ENCODE measurements at places on chromosomes 3 and 15.

DNA sequence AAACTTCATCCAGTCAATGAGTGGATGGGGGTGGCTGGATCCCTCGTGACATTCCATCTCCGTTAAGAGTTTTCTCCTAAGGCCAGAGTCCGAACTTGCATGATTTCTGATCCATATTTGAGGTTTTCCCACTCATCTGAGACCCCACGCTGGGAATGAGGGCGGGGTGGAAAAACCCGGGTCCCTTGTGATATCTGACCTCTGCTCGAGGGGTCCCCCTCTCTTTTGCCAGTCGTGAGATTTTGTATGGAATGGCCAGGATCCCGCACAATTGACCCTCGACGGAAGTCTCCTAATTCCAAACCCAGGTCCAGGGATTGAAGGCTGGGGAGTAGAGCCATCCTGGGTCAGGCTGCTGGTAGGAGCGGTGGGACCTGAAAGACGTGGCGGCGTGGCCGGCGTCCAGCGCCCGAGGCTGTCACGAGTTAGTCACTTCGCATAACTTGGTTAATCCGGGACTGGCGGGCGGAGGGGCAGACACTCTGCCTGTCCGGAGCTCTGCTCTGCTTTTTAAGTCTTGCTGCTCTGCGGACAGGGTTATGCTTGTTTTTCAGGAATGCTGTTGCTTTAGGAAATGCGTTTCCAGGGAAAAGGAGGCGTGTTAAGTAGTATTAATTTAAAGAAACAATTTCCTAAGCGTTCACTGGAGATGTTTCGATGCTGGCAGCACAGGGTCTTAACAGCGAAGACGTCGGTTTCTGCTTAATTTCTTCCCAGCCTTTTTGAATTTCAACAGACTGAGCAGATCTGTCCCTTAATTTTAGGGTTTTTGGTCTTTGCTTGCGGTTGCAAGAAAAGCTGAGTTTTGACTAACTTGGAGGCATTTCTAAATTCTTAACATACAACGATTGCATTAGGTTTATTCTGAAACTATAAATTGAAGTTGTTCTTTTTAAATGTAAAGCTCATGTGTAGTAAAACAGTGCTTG is 69.7 kb upstream of the LRRFIP2 start:
- DNase-seq, result peak; percentile 51

DNA sequence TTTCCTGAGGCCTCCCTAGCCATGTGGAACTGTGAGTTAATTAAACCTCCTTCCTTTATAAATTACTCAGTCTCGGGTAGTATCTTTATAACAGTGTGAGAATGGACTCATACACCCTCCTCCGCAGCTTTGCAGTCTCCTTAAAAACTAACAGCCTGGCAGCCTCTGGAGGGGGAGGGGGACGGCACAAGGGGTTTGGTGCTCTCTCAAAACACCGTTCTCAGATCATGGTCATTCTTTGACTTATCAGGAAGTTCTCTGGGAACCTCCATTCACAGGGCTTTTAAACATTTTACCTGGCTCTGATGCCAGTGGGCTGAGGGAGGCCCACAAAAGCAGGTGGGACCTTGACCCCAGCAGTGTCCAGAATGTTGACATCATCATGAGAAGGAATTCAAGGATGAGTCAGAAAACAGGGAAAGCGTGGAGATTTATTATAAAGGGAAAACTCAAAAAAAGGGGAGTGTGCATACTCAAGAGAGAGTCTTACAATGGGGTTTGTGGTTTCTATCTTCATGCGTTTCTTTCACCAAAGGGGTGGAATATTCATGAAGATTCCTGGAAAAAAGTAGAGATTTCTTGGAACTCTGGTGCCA is 43.9 kb downstream of the ONECUT1 start:
- DNase-seq, result no peak

DNA sequence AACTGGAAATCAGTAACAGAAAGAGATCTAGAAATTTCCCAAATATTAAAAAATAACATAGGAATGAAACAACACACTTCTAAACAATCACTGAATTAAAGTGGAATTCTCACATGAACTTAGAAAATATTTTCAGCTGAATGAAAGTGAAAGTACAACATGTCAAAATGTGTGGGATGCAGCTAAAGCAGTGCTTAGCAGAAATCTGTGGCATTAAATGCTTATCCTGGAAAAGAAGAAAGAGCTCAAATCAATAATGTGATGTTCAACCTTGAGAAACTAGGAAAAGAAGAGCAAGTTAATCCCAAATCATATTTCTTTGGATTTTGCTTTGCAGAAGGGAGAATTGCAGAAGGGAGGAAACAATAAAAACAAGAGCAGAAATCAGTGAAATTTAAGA is 98.2 kb upstream of the NR2E3 start:
- no peak for DNase-seq

GRCh38 chr3:104132566-104133403 is 1233.9 kb upstream of the ALCAM start:
- DNase-seq, result no peak

- no peak for DNase-seq
Observed at GRCh38 chr3:122349171-122349570, 24.1 kb downstream of the CSTA start.

GRCh38 chr3:10286596-10287295 is 6.0 kb downstream of the GHRL start:
- peak; percentile 72 for DNase-seq

DNA sequence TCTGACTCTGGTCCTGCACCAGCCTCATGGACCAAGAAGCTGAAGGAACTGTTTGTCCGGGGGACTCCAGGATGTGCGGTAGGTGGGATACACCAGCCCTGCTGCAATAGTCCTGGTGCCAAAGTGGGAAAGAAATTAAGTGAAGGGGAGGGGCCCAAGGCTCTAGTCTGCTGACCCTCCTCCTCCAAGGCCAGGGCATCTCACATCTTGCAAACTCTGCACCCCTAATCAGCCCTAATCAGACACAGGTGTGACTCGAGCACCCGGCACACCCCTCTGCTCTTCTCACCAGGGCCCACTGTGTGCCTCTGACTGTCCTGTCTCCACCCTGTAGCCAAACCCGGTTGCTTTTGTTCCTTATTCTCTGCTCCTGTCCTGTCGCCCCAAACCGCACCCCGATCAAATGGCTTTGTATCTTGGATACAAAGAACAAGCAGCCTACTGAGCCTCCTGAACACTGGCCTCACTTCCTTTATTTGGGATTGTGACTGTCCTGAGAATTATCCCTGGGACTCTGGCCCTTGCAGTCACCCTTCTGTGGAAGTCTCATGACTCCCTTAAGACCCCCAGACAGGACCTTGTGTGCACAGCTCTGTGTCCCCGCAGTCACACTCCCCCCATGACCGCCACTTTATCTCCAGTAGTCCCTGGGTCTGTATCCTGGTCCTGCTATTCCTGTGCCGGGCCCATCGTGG is 26.7 kb upstream of the SLC41A3 start:
- no peak for DNase-seq

DNA sequence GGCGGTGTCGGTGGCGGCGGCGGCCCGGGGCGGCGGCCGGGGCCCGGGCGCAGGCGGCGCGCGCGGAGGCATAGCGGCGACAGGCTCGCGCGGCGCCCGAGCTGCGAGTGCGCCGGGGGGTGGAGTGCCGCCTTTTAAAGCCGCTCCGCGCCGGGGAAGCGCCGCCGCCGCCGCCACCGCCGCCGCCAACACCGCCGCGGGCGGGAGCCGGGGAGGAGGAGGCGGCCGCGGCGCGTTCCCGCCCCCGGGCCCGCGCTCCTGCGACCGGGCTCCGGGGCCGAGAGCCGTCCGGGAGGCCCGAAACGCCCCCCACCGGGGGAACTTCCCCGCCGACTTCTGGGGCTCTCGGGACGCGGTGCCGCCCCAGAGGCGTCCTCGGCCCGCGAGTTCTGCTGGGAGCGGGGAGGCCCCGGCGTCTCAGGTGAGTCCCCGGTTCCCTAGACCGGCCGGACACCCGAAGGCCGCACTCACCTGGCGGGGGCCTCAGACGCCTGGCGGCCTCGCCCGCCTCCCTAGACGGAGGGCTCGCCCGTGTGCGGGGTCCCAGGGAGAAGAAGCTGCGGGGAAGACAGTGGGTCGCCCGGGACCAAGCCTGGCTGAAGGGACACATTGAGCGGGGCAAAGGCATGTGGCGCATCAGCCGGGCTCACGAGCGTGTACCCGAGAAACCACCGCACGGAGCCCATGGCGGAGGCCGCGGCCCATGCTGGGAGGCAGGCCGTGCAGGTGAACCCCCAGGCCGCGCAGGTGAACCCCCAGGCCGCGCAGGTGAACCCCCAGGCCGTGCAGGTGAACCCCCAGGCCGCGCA is at the start of gene PCSK6:
TSS of gene PCSK6 (minus strand) at position 109 of the 809 bp plus-strand sequence. CDS start at position 72, 37 bp downstream.
- no peak for DNase-seq

DNA sequence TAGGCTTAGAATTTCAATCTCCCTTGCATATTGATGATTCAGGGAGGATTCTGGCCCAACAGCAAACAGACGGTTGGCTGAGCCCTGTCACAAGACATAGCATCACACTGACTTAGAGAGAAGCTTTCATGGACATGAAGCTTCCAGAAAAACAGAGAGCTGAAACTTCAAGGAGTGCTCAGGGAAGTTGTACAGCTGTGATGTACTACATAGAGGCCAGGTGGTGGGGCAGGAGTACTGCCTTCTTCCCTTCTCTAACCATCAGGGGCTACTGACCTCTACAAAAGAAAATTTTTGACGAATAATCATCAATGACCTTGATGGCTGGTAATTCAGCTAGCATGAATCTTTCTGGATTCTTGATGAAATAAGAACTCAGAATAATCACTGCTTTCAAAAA is 378.5 kb downstream of the ERC2 start:
- no peak for DNase-seq

DNA sequence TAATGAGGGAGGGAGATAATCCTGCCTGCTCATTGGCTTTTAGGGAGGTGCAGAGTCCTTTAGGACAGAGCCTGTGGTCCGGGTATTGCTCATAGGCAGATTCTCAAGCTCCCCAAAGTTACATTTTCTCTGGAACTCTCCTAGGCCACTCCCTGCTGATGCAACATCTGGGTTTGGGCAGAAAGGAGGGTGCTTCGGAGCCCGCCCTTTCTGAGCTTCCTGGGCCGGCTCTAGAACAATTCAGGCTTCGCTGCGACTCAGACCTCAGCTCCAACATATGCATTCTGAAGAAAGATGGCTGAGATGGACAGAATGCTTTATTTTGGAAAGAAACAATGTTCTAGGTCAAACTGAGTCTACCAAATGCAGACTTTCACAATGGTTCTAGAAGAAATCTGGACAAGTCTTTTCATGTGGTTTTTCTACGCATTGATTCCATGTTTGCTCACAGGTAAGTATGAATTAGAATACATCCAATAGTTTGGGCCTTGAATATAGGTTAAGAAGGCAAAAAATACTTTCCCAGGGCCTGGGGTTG is at the start of gene IL20RB:
TSS of gene IL20RB (plus strand) at position 233 of the 538 bp plus-strand sequence. CDS start at position 364, 131 bp downstream.
- no peak for DNase-seq

- no peak for DNase-seq
Observed at GRCh38 chr3:118089563-118089962, 945.1 kb downstream of the IGSF11 start.

DNA sequence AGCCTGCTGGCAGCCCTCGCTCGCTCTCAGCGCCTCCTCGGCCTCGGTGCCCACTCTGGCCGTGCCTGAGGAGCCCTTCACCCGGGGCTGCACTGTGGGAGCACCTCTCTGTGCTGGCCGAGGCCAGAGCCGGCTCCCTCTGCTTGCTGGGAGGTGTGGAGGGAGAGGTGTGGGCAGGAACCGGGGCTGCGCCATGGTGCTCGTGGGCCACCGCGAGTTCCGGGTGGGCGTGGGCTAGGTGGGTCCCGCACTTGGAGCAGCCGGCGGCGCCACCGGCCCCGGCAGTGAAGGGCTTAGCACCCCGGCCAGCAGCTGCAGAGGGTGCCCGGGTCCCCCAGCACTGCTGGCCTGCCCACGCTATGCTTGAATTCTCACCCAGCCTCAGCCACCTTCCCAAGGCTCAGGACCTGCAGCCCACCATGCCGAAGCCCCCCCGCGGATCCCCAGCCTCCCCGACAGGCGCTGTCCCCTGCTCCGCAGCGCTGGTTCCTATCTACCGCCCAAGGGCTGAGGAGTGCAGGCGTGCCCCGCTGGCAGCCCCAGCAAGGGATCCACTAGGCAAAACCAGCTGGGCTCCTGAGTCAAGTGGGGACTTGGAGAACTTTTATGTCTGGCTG is 863.3 kb downstream of the IGSF11 start:
- DNase-seq, result no peak

DNA sequence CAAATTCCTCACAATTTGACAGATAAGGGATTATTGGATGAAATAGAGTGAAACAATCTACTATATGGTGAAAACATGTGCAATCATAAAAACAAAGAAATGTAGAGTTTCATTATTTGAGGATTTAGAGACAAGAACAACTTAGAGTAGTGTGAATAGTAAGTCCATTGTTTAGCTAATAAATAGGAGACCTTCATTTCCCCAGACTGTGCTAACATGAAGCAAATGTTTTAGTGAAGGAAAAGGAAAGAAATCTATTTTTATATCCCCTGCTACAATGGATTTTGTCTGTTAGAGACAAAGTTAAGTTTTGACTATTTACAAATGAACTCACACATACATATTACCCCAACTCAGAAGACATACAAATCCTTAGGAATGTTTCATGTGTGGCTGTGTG is 77.8 kb downstream of the EFL1 start:
- DNase-seq, result no peak

- no peak for DNase-seq
Observed at GRCh38 chr3:95738045-95738444, 1076.3 kb upstream of the EPHA6 start.

DNA sequence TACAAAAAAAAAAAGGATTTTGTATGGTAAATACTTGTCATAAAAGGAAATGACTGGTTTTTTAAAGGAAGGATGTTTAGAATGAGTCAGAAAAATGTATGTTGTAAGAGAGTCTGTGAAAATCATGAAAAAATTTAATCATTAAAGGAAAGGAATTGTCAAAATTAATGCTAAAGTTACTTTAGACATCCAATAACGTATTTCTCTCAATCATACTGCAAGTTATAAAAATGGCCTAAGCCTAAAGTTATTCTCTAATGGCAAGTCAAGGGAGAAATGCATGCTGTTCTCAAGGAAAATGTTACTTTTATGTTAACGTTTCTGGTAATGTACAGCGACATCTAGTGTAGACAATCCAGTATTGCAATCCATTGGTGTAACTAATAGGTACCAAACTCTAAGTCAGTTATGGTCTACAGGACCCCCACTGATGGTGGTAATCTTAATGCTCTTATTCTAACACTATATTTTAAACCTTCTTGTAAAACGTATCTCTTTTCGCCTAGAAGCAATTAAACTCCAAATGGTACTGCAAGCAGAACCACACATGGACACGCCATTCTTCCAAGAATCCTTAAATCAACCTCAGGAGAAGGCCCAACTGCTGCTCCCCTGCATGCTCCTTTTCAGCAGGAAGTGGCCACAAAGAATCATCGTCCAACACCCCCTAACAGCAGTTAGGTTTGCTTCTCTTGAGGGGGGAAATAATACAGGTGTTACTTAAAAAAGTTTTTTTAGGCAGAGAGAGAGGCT is 35.2 kb downstream of the NCEH1 start:
- no peak for DNase-seq

- DNase-seq, result no peak
Observed at GRCh38 chr3:88152841-88153240, 3.1 kb downstream of the C3orf38 start.

GRCh38 chr15:45114076-45114750 is at the start of the genes DUOX2 and DUOXA2:
DUOX2 (minus strand) TSS chr15:45114172; CDS start chr15:45113411, 761 bp downstream.
DUOXA2 (plus strand) TSS chr15:45114326; CDS start chr15:45114606, 280 bp downstream.
- no peak for DNase-seq

DNA sequence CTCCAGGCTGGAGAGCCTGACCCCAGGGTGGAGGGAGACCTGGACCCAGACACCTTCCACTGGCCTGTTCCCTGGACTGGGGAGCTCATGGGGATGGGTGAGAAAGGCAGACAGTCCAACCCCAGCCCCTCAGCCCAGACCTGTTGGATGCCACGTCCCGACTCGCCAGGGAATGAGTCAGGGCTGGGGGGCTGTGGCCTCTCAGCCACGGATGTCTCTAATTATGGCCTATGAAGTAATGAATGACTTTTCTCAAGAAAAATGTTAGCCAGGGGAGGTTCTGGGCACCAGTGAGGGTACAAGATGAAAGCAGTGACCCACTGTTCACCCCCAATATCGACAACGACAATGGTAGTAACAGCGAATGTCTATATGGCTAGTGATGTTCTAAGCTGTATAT is 107.0 kb upstream of the RPL32 start:
- DNase-seq, result no peak

Measured in CD4-positive, alpha-beta memory T cell (primary cell).